NCI-H1048 (cell line): ENCODE measurements at places on chromosomes 3 and 15.

GRCh38 chr15:82306791-82307713 lies 42.2 kb downstream of the GOLGA6L10 start:
- no peak for DNase-seq

DNA sequence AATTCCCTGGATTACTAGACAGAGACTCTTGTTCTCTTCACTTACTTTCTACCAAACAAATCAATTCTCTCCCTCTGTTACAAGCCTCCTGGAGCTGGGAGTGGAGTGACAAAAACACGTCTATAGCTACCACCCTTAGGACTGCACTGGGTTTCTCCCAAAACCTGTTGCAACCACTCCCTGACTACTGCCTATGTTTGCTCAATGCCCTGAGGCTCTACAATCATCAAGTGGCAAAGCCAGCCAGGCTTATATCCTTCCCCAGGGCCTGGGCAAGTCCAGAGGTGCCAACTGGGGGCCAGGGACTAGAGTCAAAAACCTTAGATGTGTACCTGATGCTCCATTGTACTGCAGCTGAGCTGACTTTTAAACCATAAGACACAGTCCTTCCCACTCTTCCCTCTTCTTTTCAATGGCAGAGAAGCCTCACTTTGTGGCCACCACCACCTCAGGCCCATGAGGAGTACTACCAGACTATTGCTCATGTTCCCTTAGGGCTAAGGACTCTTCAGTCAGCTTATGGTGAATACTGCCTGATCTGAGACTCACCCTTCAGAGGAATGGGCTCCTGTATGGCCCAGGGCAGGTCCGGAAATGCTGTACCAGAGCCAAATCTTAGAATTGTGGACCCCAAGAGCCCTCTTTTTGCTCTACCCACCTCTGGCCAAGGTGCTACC lies 125.4 kb upstream of the PLCL2 start:
- no peak for DNase-seq

DNA sequence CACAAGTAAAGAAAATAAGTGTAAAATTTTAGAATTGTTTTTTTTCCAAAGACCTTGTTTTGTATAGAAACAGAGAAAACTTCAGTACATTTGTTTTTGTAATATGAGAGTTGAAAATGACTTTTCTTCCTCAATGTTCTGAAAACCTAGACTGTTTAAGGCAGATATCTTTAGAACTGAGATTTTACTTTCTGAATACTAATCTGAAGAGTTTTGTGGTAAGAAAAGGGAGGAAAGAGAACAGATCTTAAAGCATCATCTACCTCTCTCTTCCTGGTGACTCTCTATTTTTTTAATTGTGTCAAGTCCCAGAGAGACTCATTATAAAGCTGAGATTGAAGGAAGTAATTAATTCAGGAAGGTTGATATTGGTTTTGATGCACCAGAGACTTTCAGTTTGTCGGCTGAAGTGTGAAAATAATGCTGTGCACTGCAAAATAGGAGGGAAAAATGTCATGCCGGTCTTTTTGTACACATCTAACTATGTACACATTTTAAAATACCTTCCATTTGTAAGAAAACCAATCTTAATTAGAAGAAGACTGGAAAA lies 142.1 kb upstream of the NAALADL2 start:
- DNase-seq = no peak

GRCh38 chr15:90015294-90015693 lies 14.2 kb downstream of the ZNF710 start:
- no peak for DNase-seq

GRCh38 chr3:17579289-17580031 lies 163.0 kb downstream of the TBC1D5 start:
- DNase-seq = no peak

DNA sequence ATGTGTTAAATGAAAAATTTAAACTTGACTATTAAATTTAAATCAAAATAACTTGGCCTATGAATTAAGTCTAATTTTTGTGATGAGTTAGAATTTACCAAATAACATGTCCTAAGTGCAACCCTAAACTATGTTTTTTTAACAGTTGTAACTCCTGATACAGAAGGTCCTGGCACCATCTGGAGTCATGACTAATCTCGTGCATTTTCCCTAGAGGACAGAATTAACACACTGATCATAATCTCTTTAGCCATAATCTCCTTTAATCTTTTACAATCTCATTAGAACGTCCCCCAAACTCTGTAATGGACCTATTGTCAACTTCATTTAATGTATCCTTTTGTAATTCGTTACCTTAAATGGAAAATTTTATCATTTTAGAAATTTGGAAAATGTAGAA lies 100.6 kb downstream of the SUCNR1 start:
- no peak for DNase-seq

DNA sequence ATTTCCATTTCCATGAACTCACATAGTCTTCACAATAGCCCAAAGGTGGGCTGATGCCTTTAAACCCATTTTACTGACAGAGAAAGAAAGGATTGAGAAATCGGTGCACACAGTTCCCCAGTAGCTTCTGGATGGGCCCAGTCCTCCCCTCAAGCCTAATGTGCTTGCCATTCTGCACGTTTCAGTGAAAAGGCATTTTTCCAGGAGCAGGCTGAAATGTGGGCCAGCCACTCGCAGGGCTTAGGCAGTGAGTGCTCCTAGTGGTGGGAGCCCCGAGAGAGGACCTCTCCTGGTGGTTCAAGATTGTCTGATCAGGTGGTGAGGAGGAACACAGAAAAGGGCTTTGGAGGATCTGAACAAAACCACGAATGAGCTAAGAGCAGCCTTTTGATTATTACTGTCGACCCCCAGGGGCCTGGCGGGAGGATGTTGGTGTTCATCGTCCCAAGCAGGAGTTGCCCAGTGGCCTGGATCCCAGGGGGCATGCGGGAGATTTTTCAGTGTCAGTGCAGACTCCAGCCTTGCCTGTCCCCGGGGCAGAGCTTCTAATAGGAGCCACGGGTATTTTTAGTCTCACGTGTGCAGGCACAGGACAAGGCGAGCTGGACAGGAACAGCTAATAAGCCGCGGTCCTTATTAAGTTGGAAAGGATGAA lies 8.7 kb upstream of the KY start:
- DNase-seq = no peak

GRCh38 chr15:25783607-25784540 lies 79.3 kb downstream of the ATP10A start:
- peak; percentile 9 for DNase-seq

DNA sequence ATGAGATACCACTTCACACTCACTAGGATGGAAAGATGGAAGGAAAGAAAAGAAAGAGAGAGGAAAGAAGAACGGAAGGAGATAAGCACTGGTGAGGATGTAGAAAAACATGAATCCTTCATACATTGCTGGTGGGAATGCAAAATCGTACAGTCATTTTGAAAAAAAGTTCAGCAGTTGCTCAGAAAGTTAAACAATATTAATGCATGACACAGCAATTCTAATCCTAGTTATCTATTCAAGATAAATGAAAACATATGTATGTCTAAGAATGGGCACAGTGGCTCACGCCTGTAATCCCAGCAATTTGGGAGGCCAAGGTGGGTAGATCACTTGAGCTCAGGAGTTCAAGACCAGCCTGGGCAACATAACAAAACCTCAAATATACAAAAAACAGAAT lies 59.1 kb downstream of the SENP7 start:
- no peak for DNase-seq

DNA sequence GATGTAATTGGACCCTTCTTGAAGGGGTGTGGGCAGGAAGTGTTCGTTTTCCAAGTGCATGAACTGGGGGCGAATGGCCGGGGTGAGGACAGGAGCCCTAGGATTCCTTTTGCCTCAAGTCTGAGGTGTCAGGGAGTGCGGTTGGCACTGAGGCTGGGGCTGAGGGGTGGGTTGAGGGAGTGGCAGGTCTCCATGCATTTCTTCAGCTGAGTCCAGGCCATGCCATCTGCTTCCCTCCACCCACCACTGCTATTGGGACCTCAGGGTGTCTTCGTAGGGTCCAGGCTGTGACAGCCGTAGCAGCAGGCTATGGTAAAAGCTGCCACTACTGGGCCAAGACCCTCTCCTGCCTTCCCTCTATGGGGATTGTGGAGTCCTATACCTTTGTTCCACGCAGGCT lies 25.6 kb upstream of the TSPAN3 start:
- no peak for DNase-seq

GRCh38 chr3:182711853-182712252 lies 81.5 kb upstream of the ATP11B start:
- DNase-seq = no peak

- no peak for DNase-seq
Observed at GRCh38 chr15:28901987-28902745, 16.4 kb downstream of the APBA2 start.

DNA sequence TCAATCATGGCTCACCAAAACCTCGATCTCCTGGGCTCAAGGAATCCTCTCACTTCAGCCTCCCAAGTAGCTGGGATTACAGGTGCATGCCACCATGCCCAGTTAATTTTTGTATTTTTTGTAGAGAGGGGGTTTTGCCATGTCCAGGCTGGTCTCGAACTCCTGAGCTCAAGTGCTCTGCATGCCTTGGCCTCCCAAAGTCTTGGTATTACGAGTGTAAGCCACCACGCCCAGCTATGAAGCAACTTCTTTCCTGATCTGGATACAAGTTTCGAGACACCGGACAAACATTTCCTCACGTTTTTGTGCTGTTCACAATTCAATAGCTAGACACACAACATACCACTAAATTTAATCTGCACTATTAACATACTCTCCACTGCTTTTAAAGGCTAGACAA lies 3.4 kb upstream of the SYNM start:
- DNase-seq = no peak

- no peak for DNase-seq
Observed at GRCh38 chr3:156665291-156665690, 9.1 kb upstream of the TIPARP start.

DNA sequence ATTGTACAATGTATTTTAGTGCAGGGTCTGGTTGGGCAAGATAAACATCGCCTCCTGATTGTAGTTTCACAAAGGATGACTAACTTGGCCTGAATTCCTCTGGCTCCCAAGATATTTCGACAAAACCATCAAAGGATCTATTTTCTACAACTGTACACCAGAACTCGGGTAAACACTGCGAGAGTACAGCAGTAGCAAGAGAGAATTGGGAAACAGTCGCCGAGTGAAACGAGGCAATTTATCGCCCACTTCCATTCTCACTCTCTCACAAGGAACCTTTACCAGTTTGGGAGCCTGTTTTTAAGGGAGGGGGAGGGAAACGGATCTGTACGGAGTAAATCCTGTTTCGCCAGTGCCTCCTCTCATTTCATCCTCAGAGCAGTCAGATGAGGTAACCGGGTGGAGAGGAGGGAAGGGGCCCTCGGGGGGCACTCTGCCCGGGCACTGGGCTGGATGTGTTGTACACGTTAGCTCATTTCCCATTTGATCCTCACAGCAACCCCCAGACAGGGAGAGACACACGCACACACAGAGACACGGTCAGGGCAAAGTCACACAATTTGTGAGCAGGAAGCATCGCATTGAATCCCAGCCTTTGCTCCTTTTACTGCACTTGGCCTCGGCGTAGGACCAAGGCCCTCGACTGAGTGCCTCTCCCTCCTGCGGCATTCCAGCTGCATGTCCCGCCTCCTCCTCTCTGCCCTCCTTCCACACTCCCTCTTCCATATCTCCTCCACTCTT lies 120.1 kb downstream of the LIPC start:
- no peak for DNase-seq

DNA sequence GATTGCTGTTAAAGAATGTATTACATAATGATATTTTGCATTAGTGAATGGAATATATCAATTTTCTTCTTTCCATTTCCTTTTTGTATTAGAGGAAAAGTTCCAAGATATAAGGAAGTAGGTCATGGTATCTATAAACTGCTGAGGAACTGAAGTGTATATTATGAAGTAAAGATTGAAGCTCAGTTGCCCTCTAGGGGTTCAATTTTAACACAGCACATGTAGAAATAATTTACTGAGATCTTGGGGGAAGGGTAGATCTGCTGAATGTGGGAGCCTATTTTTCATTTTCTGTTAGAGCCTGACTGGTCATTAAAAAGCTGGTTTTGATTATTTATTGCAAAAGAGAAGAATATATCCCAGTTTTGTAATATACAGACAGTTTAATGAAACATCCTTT lies 45.2 kb downstream of the CMC1 start:
- no peak for DNase-seq

GRCh38 chr15:92578096-92578835 lies 77.3 kb downstream of the FAM174B start:
- no peak for DNase-seq

- no peak for DNase-seq
Observed at GRCh38 chr3:166613365-166613764, 766.7 kb downstream of the ZBBX start.

- no peak for DNase-seq
Observed at GRCh38 chr3:42180901-42181300, 85.1 kb downstream of the CCK start.

DNA sequence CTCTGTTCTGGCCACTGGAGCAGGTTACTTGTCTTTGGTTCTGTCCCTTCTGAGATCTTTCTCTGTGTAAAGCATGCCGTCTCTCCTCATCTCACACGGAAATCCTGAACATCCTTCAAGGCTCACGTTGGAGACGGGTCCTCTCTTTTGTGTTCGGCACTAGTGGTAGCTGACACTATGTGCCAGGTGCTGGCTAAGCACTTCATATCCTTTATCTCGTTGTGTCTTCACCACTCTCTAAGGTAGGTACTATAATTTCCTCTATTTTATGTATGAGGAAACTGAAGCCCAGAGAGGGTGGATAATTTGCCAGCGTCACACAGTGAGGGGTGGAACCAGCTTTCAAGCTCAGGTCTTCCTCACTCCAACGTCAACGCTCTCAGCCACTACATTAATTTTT lies 1.2 kb downstream of the IFT122 start:
- DNase-seq = no peak
